ENCODE measurements at places on chromosomes 7 and 10.

DNA sequence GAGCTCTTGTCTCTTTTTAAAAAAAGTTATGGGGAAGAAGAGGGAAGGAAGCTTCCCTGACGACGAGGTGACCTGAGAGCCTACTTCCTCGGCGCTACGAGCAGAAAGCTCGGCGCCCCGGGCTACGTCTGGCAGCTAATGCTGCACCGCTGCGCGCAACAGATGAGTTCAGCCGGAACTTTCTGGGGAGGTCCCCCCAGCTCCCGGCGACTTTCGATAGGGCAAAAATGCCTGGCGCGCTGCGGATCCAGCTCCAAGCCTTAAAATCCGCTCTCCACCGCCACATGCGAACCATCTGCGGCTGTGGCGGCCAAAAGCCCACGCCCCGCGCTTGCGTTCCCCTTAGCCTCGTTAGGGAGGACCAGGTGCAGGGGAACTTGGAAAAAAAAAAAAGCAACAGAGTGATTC is 621 bp downstream of the P4HA1 start:
- DNase-seq: peak; percentile 46

DNA sequence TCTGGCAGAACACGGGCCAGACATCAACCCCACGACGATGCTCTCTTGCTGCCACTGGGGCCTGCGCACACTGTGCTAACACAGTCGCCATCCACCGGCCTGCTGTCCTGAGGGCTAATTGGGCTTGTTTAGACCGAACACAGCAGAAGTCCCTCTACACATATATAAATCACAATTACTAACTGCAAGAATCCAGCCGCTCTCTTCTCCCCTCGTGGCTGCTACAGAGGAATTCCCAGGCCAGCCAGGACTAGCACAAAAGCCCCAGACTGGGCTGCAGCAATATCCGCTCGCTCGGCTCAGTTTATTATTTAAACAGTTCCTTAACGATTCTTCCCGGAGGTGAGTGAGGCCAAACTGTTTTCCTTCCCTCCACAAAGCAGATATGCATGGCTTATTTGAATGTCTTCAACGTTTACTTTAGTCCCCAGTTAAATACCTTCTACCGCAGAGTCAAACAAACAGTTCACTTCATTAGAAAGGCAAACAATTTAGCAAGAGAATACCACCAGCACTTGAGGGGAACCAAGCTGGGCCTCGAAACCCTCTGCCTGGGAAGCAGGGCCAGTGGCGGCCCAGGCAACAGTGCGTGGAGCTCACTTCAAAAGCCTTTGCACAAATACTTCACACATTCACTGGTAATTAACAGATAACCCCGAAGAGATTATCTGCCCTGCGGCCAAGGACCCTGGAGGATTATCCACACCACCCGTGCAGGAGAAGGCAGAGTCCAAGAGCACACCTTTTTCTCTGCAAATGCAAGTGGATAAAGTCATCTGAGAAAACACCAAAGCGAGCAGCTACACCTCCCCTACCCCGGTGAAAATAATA is 145.3 kb downstream of the GLI3 start:
- DNase-seq: no peak

DNA sequence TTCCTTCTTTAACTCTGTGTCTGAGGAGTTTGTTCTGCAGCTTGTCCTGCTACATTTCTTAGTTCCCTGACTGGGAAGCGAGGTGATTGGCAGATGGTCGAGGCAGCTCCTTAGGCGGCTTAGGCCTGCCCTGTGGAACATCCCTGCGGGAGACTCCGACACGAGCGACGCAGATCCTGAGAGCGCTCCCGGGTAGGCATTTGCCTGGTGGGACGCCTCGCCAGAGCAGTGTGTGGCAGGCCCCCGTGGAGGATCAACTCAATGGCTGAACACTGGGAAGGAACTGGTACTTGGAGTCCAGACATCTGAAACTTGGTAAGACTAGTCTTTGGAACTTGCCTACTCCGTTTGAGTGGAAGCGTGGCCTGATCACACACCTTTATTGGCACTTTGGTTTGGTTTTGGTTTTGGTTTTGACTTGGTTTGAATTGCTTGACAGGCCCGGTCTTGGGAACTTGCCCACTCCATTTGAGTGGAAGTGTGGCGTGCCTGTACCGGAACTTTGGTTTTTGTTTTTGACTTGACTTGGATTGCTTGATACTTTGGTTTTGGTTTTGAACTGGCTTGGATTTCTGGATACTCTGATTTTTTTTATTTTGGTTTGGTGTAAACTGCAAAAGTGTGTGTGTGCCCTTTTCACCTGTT is 42.6 kb downstream of the MAP3K8 start:
- DNase-seq: no peak

DNA sequence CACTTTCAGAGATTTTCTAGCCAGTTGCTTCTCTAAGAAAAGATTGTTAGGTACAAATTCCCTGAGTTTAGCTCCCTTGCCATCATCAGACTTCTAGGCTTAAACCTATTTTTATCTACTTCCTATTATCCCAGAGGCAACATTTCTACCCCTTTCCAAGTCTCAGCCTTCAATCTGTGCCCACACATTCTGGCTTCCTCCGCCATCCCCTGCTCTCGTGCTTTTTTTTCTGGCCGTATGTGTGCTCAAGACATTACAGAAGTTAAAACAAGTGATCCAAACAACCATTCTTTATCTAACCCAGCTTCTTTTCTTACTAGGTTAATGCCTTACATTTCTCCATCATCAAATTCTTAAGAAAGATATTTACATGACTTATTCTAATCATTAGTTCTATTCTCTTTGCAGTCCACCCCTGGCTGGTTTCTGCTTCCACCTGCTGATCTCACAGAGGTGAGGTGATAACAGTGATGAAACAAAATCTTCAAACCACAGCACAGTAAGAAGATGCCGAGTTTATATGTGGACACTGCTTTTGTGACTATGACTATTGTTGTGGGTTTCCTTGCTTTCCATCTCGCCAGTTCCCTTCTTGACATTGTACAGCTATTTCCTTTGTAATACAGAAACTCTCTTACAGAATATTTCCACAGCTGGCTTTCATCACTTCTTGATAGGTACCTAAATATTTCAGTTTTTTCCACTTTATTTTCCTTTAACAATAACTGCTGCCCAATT is 18.3 kb upstream of the CDK6 start:
- no peak for DNase-seq

- DNase-seq: no peak
Observed at GRCh38 chr10:71666639-71667386, 52.8 kb downstream of the C10orf105 start.

DNA sequence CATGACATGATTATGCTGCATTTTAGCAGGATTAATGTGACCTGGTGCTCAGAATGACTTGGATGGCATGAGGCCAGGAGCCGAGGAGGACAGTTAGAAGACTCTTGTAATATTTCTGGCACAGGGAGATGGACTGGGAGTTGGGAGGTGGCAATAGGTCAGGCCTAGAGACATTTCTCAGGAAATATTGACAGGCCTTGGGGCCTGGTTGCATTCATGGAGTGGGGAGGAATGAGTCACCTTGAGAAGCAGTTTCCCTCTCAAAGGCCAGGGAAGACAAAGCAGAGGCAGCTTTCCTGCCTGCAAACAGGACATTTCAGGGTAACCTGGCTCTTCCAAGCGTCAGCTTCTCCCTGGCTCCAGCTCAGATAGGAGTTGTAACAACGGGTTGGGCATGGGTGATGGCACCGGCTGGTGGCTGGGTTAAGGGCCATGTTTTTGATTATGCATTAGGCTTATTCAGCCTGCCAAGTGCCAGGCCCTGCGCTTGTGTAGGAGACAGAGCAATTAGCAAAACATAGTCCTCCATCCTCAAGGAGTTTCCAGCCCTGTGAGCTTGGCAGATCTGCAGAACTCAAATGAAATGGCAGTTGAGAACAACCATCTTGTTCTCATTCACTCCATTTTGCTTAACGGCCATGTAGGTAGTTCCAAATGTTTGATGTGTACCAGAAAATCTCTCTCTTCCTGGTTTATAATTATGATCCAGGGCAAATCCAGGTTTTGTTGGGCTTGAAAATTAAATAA is 38.2 kb downstream of the HK1 start:
- no peak for DNase-seq

- no peak for DNase-seq
Observed at GRCh38 chr10:12825260-12825849, 176.2 kb downstream of the CCDC3 start.

GRCh38 chr7:146129296-146129695 is 12.7 kb downstream of the CNTNAP2 start:
- DNase-seq: no peak

DNA sequence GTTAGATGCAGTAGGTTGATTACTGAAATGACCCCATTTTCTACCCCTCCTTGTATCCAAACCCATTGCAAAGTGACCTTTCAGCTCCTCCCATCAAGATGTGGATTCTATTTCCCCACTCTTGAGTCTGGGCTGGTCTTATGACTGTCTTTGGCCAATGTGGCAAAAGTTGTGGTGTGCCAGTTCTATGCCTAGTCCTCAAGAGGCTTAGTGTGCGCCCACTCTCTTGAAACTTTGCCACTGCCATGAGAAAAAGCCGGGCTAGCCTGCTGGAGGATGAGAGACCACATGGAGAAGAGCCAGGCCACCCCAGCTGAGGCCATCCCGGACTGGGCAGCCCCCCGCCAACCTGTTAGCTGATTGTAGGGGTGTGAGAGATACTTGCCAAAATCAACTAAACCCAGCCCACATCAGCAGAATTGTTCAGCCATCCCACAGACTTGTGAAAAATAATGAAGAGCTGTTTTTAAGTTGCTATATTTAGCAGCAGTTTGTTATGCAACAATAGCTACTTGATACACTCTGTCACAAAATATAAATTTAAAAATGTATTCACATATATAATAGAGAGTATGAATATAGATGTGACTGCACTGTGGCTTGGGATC is 131.0 kb upstream of the PALS2 start:
- DNase-seq: no peak

- no peak for DNase-seq
Observed at GRCh38 chr10:12412666-12413368, 63.5 kb downstream of the CAMK1D start.

GRCh38 chr10:131881104-131881880 is 19.5 kb upstream of the PPP2R2D start:
- DNase-seq: no peak

DNA sequence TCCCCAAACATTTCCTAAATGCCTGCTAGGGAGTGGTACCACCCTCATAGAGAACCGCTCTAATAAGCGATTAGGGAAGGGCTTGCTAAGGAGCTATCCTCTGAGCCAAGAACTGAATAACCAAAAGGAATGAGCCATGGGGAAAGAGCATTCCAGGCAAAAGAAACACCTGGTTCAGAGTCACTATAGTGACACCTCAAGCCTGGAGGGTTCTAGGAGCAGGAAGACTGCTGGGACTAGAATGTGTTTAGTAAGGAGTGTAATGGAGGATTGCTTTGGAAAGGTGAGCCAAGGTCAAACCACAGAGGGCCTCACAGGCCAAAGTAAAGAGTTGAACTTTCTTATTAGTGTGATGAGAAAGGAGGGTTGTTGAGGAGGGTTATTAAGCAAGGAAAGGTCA is 38.7 kb upstream of the NRBF2 start:
- no peak for DNase-seq

DNA sequence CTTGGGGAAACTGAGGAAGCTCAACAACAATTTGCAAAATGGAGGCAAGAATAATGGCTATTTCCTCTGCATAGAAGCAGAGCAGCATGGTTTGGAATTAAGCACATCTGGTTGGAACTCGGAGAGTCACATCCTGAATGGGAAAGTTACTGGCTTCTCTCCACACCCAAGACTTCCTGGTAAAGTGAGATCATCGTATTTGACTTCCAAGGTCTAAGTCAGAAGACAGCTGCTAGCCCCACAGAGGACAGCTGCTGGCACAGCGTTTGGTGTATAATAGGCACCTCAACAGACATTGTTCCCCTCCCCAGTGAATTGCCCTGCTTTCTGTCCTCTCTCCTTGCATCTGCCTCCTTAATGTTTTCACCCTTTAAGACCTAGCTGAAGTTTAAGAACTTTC is 37.0 kb upstream of the NRF1 start:
- DNase-seq: no peak

DNA sequence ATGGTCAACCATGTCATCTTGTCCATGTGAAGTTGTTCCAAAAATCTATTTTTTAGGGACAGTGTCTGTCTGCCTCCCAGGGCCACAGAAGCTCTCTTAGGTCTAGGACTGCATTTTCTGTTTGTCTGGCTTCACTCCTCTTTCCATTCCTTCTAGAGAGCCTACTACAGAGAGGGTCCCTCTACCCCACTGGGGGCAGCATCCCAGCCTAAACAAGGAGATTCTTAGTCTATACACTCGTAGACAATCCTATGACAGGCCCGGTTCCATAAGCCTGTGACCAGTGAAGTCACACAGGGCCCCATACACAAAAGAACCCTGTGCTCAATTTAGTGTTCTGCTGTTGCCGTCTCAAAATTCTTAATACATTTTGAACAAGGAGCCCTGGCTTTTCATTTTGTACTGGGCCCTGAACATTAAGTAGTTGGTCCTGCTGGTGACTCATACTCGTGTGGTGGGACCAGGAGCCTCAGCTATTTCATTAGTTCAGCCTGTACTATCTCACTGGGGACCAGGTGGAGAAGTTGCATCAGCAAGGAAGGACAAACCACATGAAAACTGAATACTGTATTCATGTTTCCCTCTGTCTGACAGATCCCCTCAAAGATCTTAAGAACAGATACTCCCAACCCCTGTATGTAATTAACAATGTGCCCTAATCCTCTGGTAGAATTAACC is 23.5 kb upstream of the FAM180A start:
- no peak for DNase-seq

DNA sequence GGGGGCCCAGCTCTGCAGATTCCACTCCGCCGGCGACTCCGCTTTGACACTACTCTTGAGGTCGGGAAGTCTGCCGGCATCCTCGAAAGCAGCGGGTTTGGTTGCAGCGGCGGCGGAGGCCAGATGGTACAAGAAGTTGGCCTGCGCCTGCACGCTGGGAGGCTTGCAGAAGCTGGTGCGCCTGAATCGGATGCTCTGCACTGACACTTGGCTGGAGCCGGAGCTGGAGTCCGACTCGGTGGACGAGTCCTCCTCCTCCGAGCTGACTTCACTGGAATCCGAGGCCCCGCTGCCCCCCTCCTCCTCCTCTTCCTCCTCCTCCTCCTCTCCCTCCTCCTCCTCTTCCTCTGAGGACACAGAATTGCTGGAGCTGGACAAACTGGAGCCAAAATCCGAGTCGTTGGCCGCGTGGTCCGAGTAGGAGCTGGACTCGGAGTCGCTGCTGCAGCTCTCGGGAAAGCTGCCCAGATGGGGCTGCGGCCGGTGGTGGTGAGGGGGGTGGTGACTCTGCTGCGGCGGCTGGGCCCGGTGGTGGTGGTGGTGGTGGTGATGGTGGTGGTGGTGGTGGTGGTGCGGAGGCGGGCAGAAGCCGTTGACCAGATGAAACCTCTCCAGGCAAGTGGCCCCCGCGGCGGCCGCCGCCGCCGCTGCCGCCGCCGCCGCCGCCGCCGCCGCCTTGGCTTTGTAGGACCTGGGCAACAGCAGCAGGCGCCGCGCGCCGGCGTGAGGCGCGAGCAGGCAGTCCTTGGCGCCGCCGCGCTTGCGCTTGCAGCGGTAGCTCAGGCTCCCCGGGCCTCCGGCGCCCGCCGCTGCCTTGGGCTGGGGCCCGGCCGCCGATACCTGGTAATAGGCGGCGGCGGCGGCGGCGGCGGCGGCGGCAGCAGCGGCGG is 9.0 kb downstream of the SKIDA1 start:
- DNase-seq: peak; percentile 33

GRCh38 chr10:26624006-26624405 is 73.5 kb upstream of the PDSS1 start:
- DNase-seq: no peak

- no peak for DNase-seq
Observed at GRCh38 chr7:92997719-92998118, 120.1 kb downstream of the SAMD9 start.
